ENCODE measurements at places on chromosomes 11 and 22.

GRCh38 chr22:46674367-46674781, 54.2 kb downstream of the GRAMD4 start:
- no peak for DNase-seq

DNA sequence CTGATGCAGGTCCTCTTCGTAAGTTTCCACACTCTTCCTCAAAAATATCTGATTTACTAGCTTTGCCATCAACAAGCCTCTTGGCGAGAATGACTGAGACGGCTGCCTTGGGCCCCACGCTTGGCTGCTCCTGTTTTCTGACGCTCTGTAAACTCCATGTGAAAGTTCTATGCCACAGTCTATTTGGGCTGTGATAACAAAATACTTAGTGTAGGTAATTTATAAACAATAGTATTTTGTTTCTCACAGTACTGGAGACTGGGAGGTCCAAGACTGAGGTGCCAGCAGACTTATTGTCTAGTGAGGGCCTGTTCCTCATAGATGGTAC, 123.2 kb upstream of the SORL1-AS1 start:
- DNase-seq: no peak

GRCh38 chr11:109629734-109630133, 207.7 kb downstream of the C11orf87 start:
- no peak for DNase-seq

DNA sequence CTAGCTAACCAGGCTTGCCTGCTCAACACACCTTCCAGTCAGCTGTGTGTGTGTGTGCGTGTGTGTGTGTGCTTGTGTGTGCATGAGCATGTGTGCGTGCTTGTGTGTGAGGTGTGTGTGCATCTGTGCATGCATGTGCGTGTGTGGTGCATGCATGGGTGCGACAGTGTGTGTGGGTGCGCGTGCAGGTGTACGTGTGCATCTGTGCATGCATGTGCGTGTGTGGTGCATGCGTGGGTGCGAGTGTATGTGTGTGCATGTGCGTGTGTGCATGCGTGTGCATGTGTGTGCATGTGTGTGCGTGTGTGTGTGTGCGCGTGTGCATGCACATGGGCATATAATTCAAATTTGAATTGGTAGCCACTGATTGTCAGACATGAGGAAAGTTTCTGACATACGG, 10.5 kb upstream of the TP53AIP1 start:
- no peak for DNase-seq

DNA sequence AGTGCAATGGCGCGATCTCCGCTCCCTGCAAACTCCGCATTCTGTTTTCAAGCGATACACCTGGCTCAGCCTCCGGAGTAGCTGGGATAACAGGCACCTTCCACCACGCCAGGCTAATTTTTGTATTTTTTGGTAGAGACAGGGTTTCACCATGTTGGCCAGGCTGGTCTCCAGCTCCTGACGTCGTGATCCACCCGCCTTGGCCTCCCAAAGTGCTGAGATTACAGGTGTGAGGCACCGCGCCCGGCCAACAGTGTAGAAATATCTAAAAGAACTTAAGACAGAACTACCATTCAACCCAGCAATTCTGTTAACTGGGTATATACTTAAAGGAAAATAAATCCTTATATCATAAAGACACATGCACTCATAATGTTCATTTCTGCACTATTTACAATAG, 335.3 kb upstream of the LUZP2 start:
- DNase-seq: no peak

GRCh38 chr22:27419473-27419872, 382.1 kb downstream of the MN1 start:
- DNase-seq: no peak

- no peak for DNase-seq
These were observed 42.4 kb downstream of the OSBP start for GRCh38 chr11:59573216-59573615.

DNA sequence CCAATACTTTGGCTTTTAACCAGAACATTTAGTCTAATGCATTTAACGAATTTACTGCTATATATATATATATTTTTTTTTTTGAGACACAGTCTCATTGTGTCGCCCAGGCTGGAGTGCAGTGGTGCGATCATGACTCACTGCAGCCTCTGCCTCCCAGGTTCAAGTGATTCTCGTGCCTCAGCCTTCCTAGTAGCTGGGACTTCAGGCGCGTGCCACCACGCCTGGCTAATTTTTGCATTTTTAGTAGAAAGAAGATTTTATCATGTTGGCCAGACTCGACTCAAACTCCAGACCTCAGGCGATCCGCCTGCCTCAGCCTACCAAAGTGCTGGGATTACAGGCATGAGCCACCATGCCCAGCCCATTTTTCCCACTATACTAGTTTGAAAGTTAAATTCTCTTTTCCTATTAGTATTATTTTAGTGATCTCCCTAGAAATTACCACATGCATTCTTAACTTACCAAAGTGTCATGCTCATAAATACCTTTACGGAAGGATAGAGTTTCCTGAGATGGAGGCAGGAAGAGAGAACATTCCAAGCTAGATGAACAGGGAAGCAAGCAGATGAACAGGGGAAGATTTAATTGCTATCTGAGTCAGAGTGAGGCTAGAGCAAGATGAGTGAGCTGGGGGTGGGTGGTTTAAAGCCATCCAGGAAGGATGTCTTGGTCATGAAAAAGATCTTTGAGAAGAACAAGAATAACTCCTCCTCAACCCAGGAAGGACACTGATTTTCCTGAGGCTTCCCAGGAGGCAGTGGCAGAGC, 4.4 kb upstream of the PGAP2 start:
- DNase-seq: no peak

DNA sequence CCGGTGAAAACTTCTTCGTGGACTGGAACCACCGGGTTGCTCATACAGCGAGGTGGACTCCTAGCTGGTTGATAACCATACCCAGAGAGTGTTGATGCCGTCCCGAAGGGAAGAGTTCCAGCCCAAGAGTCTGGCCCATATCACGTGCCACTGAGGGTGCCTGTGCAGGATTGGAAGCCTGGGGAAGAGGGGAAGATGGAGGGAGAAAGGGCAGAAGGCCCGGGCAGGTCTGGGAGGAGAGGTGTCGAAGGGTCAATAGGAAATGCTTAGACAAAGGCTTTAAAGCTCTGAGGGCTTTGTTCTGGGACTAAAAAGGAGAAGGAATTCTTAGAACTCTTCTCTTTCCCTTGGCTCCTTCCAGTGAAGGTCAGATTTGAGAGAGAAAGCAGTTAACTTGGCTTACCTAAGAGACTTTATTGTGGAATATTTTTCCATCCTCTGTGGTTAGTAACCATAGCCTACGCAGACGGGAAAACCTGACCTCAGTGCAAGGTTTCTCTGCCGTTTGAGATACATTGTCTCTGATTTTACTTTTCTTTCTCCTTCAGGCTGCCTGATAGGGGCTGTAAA, 70.5 kb downstream of the JAM3 start:
- no peak for DNase-seq

DNA sequence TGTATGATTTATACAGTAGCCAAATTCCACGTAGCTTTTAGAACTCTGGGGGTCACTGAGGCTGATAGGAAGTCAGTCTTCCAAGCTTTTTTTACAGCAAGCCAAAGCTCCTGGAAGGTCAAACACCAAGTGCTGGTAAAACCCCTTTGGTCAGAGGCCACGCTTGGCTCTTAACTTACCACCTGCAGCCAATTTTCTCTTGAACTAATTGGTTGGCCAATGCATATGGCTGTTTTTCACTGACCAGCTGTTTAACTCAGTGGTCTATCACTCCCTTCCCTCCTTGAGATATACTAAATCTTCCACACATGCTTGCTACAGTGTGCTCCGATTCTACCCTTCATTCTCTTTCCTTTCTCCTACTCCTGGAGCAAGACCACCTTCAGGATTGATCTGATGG, 116.0 kb downstream of the FAR1 start:
- DNase-seq: no peak

DNA sequence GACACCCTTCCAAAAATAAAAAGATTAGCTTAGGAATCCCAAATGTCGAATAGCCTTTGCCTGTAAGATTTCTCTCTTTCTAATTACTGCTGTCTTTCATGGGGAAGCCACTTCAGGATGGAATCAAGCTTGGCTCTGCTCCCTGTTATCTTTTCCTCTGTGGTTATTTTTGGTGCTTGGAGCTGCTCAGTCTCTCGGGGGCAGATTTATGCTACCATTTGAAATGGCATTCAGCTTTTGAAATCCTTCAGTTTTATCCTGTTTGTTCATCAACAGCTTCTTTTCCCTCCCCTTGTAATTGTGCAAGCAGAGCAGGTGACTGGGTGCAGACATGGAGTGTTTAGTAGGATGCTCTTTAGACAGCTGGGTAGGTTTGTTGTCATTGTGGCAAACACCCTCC, 111.0 kb downstream of the DBX1 start:
- no peak for DNase-seq

DNA sequence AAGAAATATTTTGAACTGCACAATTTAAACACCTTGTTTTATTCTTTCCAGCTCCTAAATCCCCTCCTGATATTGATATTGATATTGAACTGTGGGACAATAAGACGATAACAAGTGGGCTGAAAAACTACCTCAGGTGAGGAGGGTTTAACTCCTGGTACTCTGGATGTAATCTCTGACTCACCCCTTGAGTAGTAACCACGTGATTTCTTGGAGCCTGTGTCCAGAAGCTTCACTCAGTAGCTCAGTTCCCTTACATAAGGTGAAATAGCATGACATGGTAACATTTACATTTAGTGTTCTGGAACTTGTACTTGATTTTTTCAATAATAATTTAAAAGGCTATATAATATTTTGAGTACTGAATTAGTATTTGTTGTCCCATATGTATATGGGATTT, 168.0 kb downstream of the PGR start:
- no peak for DNase-seq

DNA sequence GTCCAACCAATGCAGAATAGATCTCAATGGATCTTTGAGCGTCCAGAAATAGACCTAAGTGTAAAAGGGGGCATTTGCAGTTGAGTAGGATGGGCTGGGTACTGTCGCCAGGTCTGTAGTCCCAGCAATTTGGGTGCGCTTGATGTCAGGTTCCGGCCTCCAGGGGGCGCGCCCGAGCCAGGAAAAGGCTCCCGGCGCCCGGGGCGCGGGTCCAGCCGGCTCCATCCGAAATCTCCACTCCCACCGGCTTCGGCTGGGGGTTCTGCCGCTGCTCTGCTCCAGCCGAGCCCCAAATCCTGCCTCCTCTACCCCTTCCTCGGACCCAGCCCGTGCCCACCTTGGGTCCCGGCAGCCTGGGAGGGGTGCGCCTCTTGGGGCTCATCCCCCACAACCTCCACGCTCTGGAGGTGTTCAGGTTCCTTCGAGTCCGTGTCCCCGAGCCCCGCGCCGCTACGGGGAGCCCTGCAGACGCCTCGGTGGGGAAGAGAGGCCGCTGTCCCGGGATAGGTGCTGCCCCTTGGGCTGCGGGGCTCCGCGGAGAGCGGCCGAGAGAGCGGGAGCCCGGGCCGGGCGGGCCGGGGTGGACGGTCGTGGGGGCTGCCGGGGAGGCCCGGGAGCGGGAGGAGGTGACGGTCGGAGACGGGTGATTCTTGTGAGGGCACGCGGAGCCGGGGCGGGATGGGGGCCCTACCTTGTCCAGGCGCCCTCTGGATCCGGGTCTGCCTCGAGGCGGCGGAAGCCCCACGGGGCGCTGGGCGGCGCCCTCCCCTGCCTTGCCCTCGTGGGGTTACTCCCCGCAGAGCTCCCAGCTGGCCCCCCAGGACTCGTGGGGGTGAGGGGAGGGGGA, 13.0 kb upstream of the CYB5R3 start:
- DNase-seq: peak; percentile 90

GRCh38 chr11:92388380-92388779, 163.8 kb downstream of the FAT3 start:
- no peak for DNase-seq

GRCh38 chr11:6538456-6538855, 41.4 kb downstream of the DNHD1 start:
- no peak for DNase-seq

- DNase-seq: no peak
These were observed 53.0 kb downstream of the KREMEN1 start for GRCh38 chr22:29125844-29126243.

DNA sequence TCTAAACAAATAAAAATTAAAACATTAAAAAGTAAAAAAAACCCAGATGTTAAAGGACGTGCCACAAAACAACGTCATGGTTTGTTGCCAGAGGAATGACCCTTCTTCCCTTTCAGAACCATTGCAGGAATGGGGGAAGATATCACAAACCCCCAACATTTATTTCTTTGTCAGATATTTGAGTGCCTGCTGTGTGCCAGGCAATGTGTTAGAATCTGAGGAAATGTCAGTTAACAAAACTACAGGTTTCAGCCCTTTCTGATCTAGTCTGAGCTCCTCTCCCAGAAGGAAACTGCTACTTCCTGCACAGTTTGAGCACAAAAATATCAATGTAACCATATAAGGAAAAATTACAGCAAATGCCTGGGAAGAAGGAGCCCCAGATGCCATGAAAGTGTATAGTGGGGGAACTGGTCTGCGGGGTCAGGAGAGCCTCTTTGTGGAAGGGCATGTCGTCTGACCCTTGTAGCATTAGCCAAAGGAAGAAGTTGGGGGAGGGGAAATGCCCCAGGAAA, 7.1 kb upstream of the NHERF4 start:
- DNase-seq: no peak

- no peak for DNase-seq
These were observed 141.9 kb downstream of the IGLL1 start for GRCh38 chr22:23438216-23438615.

DNA sequence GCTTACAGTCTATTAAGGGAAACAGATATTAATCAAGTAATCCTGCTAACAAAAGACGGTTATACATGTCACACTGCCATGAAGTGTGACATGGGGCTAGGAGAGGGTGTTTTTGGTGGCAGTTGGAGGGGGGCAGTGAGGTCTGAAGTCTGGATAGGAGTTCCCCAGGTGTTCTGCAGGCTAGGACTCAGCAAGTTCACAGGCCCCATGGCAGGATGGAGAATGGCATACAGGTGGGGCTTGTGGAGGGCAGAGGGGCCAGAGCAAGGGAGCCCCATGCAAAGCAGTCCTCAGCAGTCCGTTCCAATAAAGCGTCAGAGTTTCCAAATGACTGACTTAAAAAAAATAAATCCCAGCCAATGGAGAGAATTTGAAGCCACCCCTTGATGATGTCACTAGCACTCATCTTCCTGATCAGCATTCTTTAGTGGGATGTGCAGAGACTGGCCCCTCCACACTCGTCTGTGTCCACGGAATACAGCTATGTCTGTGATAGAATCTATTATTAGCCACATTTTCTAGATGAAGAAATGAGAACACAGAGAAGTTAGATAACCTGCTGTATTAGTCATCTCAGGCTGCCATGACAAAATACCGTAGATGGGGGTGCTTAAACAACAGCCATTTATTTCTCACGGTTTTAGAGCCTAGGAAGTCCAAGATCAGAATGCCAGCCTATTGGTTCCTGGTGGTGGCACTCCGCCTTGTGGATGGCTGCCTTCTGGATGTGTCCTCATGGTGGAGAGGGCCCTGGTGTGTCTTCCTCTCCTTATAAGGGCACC, 32.6 kb downstream of the PRDM11 start:
- no peak for DNase-seq

GRCh38 chr11:120273432-120273831, 33.5 kb downstream of the POU2F3 start:
- no peak for DNase-seq

GRCh38 chr22:31503211-31503964, 7.1 kb downstream of the SFI1 start:
- no peak for DNase-seq

GRCh38 chr11:104917271-104918112, 19.2 kb upstream of the CASP12 start:
- DNase-seq: no peak
